ENCODE measurements at places on chromosomes 7 and 10.

DNA sequence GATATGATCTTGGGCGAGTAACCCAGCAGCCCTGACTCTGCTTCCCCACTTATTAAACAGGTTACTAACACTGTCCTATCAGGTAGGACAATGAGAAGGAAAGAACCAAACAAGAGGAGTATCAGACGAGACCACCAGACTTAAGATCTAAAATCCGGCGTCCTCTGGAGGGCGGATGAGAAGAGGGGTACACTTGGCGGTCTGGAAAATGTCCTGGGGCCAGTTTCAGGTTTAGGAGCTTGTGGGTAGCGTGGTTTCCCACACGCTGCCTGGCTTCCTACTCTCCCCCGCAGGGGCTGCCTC lies 635 bp downstream of the ZNF32 start:
- no peak for DNase-seq

- DNase-seq, result no peak
Measured at GRCh38 chr7:102152672-102153598, 133.7 kb upstream of the SH2B2 start.

DNA sequence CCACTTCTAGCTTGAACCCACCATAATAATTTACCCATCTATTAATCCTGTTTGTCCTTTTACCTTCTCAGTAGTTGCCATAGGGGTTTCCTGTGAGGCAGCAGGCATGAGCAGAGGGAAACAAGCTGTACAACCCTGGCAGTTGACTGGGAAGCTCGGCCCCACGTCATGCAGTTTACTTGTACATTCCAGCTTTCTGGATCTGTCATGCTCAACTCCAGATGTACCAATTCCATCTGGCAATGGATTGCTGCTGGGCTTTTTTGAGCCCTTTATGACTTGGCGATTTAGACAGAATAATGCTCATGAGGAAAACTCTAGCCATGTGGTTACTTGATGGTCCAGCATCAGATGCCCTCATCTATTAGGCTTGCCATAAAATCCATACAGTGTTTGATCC lies 112.5 kb downstream of the GNAI1 start:
- DNase-seq, result no peak

GRCh38 chr7:152931633-152932032 lies 172.1 kb downstream of the ACTR3B start:
- no peak for DNase-seq

- no peak for DNase-seq
Measured at GRCh38 chr7:36512616-36513015, 123.0 kb downstream of the ANLN start.

GRCh38 chr7:157870644-157871290 lies 534.0 kb downstream of the DNAJB6 start:
- no peak for DNase-seq

- no peak for DNase-seq
Measured at GRCh38 chr7:66732439-66732838, 8.1 kb upstream of the RABGEF1 start.

- DNase-seq, result no peak
Measured at GRCh38 chr7:45055016-45055415, 33.8 kb downstream of the NACAD start.

DNA sequence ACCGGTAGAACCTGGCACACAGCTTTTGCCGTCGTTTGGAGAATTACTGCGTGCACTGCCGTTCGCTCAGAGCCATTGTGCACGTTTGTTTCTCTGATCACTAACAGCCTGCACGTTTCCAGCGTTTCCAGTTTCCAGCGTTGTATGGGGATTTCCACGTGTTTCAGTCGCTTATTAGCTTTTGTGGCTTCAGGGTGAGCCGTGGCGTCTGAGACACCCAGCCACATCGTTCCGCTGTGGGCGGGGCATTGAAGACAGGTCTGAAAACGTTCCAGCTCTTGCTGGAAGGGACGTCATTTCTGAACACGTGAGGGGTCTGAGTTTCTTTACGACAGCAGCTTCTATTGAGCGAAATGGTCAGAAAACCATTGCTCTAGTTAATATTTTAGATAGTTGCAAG lies 164.8 kb downstream of the DNAJB6 start:
- DNase-seq, result no peak

DNA sequence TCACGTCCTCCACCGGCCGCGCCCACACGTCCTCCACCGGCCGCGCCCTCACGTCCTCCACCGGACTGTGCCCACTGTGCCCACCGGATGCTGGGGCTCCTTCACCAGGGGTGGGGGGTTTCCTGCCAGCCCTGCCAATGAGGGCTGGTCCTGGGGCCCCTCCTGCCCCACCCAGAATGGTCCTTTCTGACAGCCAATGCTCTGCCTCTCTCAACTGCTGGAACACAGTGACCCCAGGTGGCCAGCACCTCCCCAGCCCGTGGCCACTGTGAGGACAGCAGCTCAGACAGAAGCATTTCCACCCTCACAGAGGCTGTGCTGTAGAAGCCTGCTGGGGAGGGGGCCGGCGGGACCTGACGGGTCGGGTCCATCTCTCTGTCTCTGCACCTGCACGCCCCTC lies 90.1 kb upstream of the DNAAF5 start:
- no peak for DNase-seq

- DNase-seq, result no peak
Measured at GRCh38 chr10:71336632-71337031, 17.6 kb downstream of the SLC29A3 start.

- no peak for DNase-seq
Measured at GRCh38 chr7:32948202-32948601, 9.0 kb upstream of the FKBP9 start.

DNA sequence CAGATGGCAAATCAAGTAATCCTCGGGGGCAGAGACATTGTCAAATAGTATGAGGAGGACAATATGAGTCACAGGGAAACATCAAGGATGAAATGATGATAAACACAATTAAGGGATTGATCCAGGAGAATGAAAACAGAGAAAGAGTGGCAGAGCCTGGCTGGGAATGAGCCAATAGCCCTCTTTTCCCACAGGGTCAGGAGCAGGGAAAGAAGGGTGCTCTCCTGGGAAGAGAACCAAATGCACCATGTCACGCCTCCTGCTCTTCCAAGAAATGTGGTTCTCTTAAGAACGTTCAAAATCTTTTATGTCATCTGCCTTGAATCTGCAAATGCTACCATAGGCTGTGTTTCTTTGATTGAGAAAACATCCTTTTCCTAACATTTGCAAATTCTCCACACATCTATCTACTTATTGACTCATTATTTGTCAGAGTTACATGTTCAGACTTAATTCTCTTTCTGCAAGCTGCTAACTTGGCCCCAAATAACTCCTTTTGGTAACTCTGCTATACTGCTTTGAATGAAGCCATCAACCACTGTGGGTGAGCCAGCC lies 50.6 kb downstream of the HIPK2 start:
- DNase-seq, result no peak

GRCh38 chr10:125024497-125025234 lies 82.7 kb downstream of the ZRANB1 start:
- DNase-seq, result no peak

GRCh38 chr7:126211875-126212274 lies 1040.9 kb downstream of the GRM8 start:
- DNase-seq, result no peak

GRCh38 chr10:101859530-101859929 lies 15.9 kb upstream of the KCNIP2 start:
- DNase-seq, result no peak

DNA sequence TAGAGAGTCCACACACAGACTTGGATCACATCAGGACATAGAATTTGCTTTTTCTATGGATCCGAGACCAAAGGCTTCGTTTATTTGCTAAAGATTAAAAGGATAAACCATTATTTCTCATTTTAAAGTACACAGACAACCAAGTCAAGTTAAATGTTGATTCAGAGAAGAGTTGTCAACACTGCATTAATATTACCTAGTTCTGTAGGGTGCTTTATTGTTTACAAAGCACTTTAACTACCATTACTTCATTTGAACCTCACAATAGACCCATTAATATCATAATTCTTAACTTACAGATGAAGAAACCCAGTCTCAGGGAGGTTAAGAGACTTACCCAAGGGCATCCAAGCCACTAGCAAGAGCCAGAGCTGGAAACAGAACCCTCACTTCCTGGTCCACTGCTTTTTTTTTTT lies 43.2 kb upstream of the GSAP start:
- DNase-seq, result no peak

All from activated CD4-positive, alpha-beta T cell treated with anti-CD3 and anti-CD28 coated beads, Interleukin-2, amount 50 U/mL, for 24 hours (primary cell).